ENCODE measurements at places on chromosomes 4 and X. TPM values are rescaled to one million over a fixed set of nuclear protein-coding genes. Genes with fewer than 3 reads are reported as not detected.

ABCB7 gene
- 41.2 TPM for total RNA-seq

PAK3 gene
- 4.2 TPM for total RNA-seq

OPRPN gene
- not detected for total RNA-seq

VCX3A gene
- total RNA-seq: 0.38 TPM

CHRDL1 gene
- 2.6 TPM for total RNA-seq

- no peak for DNase-seq
These were observed 223.5 kb downstream of the APBB2 start for GRCh38 chr4:40990899-40991265.

- peak; percentile 80 for DNase-seq
These were observed 176.0 kb downstream of the SMARCA1 start for GRCh38 chrX:129347291-129347690.

GRCh38 chr4:73776321-73776729 lies 36.0 kb downstream of the CXCL8 start:
- DNase-seq: no peak

- no peak for DNase-seq
These were observed 5.6 kb downstream of the G6PD start for GRCh38 chrX:154540897-154541535.

DNA sequence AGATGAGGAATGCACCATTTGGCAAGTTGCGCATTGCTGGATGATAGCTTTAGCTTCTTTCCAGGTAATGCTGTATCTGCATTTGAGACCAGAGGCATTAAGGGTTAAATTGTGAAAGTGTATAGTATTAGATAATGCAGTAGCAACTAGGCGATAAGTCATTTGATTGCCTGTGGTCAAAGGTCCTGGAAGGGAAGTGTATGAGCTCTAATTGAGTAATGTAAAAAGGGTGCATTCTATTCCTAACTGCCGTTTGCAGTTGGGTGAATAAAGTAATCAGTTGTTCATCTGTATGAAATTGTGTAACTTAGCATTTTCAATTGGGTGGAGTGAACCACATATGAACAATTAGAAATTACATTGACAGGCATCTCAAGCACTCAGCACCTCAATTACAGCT lies 54.5 kb upstream of the WDR1 start:
- no peak for DNase-seq

- DNase-seq: no peak
These were observed 10.1 kb downstream of the CISD2 start for GRCh38 chr4:102878901-102879300.

GRCh38 chr4:7236847-7237246 lies 44.5 kb downstream of the SORCS2 start:
- DNase-seq: no peak

- DNase-seq: no peak
These were observed 633.1 kb downstream of the NLGN4X start for GRCh38 chrX:5595570-5595969.

DNA sequence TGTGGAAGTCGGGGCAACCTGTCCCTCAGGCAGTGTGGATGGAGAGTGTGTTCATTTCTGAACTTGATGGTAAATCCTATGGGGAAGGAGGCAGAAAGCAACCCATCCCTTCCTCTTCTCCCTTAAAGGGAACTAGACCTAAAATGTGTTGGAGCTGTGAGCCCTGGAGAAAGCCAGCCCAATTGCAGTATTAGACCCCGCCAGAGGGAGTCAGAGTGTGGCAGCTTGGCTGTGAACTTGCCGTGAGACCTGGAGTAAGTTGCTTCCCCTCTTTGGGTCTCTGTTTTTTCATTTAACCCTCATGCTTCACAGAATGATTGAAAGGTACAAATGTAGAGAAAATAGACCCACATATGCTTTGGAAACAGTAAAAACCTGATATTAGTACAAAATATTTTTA lies 108.7 kb upstream of the PAK3 start:
- peak; percentile 85 for DNase-seq

GRCh38 chr4:158741326-158742021 lies 18.3 kb upstream of the PPID start:
- no peak for DNase-seq

- no peak for DNase-seq
These were observed 166.1 kb upstream of the RPL34 start for GRCh38 chr4:108454227-108454626.

DNA sequence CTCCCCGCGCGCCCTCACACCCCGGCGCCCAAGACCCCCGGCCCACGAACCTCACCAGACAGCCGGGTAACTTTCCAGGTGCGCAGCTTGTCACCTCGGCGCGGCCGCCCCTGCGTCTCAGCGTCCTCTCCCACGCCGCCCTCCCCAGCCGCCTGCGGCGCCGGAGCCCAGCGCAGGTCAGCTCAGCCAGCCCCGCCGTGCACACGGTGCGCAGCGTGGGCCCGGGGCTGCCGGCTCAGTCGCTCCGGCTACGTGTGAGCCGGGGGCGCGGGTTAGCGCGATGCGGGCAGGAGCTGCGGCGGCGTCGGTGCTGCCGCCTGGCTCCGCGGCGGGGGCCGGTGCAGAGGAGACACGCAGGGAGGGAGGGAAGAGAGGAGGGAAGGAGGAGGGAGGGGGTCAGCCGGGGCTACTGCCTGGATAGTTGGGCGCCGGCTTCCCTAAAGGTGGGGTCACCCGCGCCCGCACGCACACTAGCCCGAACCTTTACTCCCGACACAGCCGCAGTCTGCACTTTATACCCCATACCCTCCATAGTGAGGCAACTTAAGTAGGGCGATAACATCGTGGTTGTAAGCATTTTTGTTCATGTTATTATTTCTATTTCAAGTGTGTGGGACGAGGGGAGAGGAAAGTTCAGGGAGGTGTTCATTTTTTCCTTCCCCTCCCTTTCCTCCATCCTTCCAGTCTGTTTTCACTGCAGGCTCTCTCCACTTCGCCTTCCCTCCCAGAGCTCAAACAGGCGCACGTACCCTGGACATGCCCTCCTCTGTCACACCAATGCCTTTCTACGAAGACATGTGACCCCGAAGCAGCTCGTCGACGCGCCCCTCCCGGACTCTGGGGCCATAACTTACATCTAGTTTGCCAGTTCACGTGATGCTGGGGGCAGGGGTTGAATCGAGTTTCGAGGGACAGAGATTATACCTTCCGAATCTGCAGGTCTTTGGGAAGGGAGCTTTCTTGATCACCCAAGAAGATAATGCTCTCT lies at the start of gene PRKG2:
TSS of gene PRKG2 (minus strand) at position 342 of the 988 bp plus-strand sequence. CDS start 10,175 bp downstream, outside the sequence.
- peak; percentile 73 for DNase-seq

DNA sequence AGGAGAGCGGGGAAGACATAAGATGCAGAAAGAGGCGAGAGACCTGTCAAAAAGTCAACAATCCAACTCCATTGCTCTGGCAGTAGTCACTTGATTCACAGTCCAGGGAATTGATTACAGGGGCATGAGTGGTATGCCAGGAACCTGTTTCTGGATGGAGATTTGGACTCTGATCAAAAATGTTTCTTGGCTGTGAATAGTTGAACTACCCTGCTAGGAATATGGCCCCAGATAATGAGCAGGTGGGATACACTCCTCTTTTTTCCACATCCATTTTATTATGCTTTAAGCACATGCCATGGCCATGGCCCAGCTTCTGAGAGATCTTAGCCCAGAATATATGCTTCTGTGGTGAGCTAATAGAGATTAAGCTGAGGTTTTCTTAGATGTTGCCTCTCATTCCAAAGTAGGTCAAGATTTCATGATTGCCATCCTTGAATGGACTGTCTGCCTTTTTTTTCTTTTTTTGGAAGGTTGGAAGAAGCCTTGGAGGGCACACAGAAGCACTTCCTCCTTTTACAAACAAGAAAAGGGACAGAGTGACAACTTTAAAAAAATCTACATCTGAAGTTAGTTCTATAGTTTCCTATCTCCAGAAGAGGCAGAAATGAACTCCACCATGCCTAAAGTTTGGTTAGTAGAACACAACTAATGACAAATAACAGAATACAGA lies 121.9 kb downstream of the KIT start:
- DNase-seq: no peak

DNA sequence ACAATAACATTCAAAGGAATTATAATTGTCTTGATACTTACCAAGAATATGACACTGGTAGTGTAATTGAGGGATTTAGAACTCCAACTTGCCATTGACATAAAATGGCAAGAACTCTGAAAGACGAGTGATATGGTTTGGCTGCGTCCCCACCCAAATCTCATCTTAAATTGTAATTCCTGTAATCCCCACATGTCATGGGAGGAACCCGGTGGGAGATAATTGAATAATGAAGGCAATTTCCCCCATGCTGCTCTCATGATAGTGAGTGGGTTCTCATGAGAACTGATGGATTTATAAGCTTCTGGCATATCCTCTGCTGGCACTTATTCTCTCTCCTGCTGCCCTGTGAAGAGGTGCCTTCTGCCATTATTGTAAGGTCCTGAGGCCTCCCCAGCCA lies 1536.4 kb downstream of the TECRL start:
- DNase-seq: no peak

GRCh38 chrX:101750744-101751143 lies 91.1 kb upstream of the ARMCX2 start:
- DNase-seq: no peak

DNA sequence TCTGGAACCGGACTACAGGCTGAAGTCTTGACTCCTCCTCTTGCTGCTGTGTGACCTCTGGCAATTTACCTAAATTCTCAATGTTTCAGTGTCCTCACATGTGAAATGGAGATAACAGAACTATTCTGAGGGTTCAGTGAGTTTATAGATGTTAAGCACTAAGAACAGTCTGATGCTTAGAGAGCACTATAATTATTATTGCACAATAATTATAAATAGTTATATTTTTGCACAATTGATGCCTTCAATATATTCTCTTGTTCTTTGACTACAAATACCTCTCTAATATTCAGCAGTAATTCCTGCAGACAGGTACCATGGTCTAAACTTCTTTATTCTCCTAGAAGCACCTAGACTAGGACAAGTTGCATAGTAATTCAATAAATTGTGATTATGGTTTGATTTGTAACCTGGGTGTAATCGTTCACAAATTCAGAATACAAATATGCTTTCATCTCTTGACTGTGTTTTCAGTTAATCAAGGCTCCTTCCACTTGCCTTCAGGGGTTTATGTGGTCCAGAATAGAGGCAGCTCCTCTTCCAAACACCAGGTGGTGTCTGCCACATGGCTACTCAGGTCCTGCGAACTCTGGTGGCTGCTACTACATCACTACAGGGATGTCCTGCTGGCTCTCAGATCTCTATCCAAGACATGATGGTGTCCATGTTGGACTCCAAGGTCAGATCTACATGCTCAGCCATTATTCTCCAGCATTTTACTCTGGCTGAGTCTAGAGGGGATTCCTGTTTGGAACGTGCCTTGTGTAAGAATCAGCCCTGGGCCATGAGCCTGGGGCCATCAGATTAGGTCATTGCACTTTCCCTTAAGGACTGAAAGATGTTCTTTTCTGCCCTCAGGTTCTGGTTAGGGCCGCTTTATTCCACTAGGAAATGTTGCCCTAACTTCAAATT lies 103.4 kb downstream of the QRFPR start:
- DNase-seq: peak; percentile 76

DNA sequence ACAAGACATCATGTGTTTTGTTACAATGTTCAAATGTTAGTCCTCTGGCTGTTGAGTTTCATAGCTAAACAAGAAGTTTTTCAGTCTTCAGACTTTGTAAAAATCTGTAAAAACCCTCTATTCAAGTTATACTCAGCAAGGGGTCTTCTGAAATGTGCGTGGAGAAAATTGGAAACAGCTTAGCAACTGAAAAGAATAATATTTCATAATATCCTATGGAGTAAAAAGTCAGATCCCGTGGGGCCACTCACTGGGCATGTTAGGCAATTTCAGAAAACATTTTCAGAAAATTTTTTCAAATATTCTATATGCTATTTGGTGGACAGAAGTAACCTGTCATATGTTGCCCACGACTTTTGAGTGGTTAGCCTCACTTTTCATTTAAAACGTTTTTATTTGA lies 118.3 kb downstream of the CORIN start:
- no peak for DNase-seq

All from endodermal cell (in vitro differentiated cells).